ENCODE measurements at places on chromosomes 13 and 19.
A peak's percentile ranks its signal among the peaks of the same experiment; 100 is the strongest.

- DNase-seq: no peak
Measured at GRCh38 chr19:2332341-2333026, 4.0 kb downstream of the SPPL2B start.

DNA sequence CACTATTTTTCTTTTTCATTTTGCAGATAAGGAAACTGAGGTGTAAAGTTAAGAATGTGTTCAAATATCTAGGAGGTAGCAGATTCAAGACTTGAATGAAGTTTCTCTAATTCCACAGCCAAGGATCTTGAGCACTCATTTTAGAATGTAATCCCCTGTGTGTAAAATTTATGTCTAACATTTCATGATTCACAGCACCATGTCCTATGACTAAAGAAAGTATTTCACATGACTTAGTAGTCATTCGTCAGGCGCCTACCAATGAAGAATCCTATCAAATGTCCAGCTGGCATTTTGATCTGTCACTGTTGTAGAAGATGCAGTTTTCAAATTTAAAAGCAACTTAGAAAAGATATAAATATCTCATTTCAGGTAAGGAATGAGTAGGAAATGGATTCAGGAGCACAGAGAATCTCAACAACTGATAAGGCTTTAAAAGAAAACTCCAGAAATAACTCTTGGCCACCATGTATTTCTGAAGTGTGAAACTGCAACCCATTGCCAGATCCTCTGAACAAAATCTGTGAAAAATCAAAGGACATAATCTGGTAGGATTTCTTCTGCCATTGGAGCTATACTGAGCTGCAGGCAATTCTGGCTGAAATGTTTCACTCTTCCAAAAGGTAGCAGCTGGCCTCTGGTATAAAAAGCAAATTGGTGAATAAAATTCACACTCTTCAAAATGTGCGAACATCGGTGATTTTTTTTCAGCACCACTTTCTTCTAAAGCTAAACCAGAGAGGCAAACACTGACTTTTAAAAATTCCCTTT, 92.2 kb downstream of the DCLK1 start:
- no peak for DNase-seq

DNA sequence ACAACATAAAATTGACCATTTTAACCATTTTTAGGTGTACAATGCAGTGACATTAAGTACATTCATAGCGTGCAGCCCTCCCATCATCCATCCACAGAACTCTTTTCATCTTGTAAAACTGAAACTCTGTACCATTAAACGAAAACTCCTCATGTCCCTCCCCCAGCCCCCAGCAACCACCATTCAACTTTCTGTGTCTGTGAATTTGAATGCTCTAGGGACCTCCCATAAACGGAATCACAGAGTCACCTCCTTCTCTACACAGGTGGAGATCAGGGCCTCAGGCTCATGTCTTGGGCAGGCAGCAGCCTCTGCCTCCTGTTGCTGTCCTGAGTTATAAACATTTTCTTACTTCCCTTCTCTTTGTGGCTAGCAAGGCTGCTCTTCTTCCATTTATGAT, 7.3 kb upstream of the CCNE1 start:
- DNase-seq: no peak

DNA sequence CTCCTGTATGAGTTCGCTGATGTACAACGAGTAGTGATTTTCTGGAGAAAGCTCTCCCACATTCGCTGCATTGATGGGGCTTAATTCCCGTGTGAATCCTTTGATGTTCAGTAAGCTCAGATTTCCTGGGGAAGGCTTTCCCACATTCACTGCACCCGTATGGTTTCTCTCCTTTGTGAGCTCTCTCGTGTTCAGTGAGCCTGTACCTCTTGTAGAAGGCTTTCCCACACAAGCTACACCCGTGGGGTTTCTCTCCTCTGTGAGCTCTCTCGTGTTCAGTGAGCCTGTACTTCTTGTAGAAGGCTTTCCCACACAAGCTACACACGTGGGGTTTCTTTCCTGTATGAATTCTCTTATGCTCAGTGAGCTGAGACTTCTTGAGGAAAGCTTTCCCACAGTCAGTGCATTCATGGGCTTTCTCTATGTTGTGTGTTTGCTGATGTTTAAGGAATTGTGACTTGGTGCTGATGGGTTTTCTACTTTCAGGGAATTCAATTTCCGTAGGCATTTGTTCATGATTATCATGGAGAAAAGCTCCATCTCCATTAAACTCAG, 3.5 kb upstream of the ZNF577 start:
- DNase-seq: no peak

DNA sequence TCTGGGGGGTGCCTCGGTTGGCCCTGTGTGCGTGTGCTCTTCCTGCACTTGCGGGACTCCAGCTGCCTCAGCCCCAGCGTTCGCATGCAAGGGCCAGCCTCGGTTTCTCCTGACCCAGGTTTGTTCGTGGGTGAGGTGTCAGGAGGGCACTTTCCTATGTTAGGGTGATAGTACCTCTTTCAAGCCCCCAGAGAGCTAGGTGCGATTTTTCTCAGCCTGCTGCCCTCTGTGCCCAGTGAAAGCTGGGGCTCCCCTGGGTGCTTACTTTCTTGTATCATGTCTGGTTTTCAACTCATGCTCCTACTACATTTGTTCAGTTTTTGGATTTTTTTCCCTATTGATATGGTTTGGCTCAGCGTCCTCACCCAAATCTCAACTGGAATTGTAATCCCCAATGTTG, 289.2 kb downstream of the TEX29 start:
- no peak for DNase-seq

- DNase-seq: no peak
Measured at GRCh38 chr13:99307247-99307646, at the start of gene GPR183. GPR183 (minus strand) TSS chr13:99307399; CDS start chr13:99296145, 11,254 bp downstream.

GRCh38 chr13:59178344-59178743, 985.4 kb downstream of the DIAPH3 start:
- peak; percentile 2 for DNase-seq

DNA sequence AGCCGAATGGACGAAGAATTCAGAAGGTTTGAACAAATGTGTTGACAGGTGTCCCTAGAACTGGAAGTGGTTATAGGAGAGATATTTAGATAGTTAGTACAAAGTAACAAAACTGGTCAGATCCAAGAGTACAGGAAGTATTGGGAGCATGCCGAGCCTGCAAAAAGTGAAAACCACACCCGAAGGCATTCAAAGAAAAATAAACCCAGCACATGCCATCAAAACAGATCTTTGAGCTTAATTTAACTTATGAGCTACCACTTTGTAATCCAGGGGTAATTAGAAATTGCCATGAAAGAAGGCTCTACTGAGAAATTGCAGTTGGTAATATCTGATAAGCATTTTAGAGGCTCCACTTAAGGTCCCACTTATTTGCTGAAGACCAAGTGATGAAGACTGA, 214.2 kb downstream of the DNAJC15 start:
- no peak for DNase-seq

GRCh38 chr13:30963791-30964190, 31.3 kb downstream of the TEX26 start:
- peak; percentile 13 for DNase-seq

DNA sequence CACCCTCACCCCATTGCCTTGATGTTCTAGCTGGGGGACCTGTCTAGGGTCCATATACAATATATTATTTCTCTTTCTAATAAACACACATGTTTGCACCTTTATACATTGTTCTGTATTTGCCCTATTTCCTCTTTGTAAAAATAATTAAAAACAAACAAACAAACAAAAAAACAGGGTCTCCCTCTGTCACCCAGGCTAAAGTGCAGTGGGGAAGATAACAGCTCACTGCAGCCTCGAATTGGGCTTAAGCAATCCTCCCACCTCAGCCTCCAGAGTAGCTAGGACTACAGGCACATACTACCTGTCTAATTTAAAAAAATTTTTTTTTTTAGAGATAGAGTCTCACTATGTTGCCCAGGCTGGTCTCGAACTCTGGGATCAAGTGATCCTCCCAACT, 5.9 kb upstream of the FBN3 start:
- DNase-seq: no peak
